Left lung (tissue), 14 donors: ENCODE measurements at places on chromosomes 12 and 14. TPM values are rescaled to one million over a fixed set of nuclear protein-coding genes. Genes with fewer than 3 reads are reported as not detected.

DNA sequence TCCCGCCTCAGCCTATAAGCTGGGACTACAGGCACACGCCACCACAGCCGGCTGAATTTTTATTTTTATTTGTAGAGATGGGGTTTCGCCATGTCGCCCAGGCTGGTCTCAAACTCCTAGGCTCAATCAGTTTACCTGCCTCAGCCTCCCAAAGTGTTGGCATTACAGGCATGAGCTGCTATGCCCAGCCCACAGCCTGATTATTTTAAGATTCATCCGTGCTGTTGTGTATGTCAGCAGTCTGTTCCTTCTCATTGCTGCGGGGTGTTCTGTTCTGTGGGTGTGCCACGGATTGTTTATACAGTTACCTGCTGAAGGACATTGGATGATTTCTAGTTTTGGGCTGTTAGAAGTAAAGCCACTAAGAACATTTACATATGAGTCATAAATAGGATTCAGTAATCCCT is 9.6 kb upstream of the EP400 start:
- no peak for DNase-seq

P2RX2 gene
- polyA plus RNA-seq = 10.4 TPM

HOXC4 gene
- polyA plus RNA-seq = 4.9 TPM

GRCh38 chr12:69247268-69248018 is 8.1 kb downstream of the CPSF6 start:
- no peak for DNase-seq

FBXW8 gene
- 24.6 TPM for polyA plus RNA-seq

DNA sequence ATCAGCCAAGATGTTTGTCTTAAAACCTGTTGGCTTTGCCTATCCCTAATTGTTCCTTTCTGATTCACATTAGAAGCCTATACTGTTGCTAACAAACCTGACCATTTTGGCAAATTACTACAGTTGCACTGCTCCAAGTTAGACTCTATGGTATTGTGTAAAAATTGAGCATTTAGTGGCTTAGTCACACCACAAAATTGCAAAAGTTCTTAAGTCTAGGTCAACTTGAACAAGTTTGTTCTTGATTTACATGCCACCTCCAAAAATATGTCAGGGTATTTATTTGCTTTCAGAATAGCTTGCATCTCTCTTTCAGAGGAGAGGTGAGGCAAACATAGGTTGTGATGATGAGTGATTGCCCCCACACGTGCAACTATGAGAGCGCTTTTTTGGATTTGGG is 27.0 kb upstream of the PTHLH start:
- no peak for DNase-seq

GRCh38 chr12:97960741-97961608 is 498.4 kb downstream of the RMST start:
- DNase-seq = no peak

DNA sequence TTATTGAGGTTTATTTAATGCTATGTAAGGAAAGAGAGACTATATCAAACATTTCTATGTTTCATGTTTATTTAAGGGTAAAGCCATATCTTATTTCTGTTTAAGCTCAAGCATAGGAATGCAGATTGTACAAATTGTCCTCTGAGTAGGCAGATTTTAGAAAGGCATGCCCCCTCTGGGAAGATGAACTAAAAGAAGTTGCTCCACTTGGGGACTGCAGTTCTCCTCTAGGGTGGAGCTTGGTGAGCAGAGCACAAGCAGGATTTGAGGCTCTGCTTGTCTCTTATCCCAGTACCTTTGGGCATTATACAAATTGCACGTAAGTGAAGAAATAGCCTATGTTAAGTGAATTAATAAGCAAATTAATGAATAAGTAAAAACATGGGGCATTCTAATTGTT is 96.2 kb upstream of the PDE3A start:
- no peak for DNase-seq

GRCh38 chr12:74539765-74540526 is 2.3 kb downstream of the ATXN7L3B start:
- DNase-seq = no peak

DNA sequence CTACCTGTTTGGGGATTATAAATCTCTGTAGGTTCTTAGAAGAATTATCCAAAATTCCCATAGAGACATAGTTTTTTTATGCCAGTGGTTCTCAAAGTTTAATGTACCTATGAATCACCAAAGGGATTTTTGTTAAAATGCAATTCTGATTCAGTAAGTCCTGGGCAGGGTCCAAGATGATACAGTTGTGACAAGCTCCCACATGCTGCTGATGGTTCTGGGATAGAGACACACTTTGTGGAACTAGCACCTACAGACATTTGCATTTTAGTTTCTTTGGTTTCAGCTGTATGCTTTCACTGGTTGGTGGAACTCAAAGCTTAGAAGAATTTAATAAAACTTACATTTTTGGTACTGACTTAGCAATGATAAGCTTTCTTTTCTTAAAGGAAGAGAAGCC is 80.4 kb downstream of the PTCSC3 start:
- DNase-seq = no peak

CLEC4D gene
- 0.30 TPM for polyA plus RNA-seq

DNA sequence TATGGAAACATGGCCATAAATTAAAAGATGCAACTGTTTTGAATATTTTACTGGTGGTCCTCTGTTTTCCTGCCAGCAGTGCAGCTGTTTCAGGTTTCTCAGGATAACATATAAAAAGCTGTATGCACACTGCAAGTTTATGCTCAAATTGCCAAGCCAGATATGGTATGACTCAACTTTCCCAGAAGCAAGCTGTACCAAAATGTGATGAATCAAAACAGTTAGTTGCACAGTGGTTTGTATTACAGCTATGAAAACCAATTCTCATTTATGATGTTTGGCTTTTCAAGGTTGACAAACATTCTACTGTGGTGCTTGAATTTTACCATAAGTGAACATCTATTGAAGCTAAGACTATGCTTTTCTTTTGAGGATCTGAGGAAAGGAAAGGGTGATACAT is 15.5 kb downstream of the TRMT5 start:
- no peak for DNase-seq

CCDC196 gene
- not detected for polyA plus RNA-seq

- DNase-seq = no peak
These were observed 930.6 kb upstream of the FBXO33 start for GRCh38 chr14:40362856-40363255.

DNA sequence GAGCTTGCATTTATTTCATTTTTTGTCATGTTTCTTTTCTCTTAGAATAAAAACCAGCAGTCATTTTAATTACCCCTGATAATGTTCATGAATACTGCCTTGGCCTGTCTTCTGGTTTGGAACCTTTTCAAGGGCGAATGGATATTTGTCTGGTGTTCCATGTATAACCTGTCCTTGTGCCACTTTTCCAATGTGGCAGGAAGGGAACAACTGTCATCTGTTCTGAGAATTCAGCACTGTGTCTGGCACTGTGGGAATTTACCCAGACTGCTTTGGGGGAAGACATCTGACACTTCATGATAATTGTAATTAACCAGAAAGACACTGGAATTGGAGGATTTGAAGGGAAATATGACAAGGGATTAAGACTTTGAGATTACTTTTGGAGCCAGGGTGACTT is 352.8 kb downstream of the APAF1 start:
- DNase-seq = no peak

DNA sequence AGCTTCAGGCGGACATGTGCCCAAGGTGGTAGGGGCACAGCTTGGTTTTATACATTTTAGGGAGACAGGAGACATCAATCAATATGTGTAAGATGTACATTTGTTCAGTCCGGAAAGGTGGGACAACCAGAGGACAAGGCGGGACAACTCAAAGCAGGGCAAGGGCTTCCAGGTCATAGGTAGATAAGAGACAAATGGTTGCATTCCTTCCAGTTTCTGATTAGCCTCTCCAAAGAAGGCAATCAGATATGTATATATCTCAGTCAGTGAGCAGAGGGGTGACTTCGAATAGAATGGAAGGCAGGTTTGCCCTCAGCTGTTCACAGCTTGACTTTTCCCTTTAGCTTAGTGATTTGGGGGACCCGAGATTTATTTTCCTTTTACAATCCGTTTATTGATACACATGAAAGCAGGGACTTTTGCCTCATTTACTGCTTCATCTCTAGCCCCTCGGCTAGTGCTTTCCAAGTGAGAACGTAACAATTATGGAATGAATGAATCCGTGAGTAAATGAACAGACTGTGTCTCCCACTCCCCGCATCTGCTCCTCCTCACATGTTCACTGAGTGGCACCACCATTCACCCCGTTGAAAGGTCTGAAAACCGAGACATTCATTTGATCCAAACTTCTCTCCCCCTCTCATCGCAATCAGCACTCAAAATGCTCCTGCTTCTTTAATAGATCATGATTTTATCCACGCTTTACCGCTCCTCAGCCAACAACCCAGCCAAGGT is 6.9 kb upstream of the HSPB8 start:
- DNase-seq = no peak

- no peak for DNase-seq
These were observed 393.0 kb downstream of the BMP4 start for GRCh38 chr14:53563628-53564027.

GRCh38 chr14:48849741-48850322 is 736.3 kb downstream of the RPS29 start:
- no peak for DNase-seq

- DNase-seq = no peak
These were observed 129.8 kb upstream of the TMEM132C start for GRCh38 chr12:128137140-128137539.

GRCh38 chr14:56057071-56057741 is 61.0 kb upstream of the PELI2 start:
- DNase-seq = no peak

CDK17 gene
- polyA plus RNA-seq = 54.6 TPM

- DNase-seq = no peak
These were observed 714 bp upstream of the PSMC6 start for GRCh38 chr14:52706286-52706685.

DNA sequence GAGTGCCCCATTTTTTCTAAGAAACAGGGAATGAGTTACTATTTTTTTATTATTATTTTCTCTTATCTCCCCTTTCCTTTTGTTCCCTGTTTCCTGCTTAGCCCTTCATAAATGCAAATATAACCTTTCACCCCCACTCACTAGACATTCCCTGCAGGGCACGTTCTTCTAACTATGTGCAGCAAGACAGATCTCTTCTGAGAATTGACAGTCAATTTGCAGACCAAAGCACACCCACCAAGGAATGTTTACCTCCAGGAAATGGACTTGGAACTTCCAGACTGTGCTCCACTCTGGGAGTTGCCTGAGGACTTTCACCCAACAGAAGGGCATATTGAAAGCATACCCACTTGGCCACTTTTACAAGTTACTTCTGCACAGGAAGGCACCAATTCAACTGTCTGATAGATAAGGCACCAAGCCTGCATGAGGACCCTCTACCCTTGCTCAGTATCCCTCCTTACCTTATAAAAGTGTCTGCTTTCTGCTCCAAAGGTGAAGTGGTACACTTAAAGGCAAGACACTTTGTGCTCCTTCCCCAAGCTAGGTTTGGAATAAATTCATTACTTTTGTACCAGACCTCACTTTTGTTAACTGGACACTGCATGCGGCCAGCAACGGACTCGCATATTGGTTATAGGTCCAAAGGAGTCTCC is 6.5 kb downstream of the TAS2R19 start:
- no peak for DNase-seq

DNA sequence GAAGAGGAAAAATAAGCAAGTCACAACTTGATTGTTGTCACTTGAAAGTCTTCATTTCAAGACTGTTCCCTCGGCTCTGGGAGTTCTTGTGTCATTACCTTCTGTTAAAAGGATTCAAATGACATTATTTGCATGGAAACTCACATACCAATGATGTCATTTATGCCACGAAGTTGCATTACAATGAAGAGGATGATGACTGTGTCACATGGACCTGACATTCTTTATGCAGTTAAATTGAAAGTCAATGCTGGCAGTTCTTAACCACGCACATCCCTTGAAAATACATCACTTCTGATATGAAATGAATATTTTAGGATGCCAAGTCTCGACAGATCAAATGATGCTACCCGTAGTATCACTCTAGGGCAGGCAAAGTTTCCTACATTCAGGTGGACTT is 1069.5 kb downstream of the VRK1 start:
- no peak for DNase-seq

IGF1 gene
- polyA plus RNA-seq = 28.7 TPM

DNA sequence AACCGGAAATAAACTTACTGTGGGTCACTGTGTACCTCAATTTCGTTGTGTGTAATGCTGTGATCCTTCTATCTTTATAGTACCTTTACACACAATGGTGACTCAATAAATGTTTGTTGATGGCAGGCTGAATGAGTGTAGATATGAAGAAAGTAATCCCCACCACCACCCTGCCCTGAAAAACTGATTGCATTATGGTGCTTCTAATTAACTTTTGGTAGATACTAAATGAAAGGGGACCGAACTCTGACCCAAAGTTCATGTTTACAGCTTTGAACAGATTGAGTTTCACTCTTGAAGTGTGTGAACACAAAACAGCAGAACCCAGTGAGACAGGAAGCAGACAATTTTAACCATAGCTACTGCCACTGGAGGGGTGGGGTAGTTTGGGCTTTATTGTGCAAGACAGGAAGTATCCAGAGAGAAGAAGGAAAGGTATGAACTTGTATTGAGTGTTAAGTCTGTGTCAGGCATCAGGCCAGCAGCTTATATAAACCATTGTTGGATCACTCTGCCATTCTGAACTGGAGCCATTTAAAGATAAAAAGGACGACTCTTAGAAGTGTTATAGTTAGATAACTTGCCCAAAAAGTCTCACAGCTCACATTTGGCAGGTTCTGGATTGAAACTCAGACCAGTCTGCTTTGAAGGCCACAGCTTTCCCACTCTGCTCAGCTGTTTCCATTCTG is 197.0 kb upstream of the AMIGO2 start:
- peak; percentile 86 for DNase-seq

DNA sequence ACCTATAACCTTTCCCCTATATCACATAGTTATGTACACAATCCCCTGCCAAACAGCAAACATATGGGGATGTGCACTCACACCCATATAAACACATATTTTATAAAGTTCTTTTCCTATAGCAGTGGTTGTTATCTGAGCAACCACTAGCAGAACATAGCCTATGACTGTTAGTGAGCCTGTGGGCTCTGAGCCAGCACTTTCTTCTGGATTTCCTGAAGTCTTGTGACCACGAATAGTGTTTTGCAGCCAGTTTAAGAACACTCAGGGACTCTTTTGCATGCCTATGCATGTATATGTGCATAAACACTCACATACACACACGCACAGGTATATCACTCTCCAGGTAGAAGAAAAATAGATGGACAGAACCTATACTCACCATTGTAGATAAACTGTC is 17.1 kb downstream of the TESPA1 start:
- DNase-seq = no peak

FLVCR2 gene
- polyA plus RNA-seq = 8.3 TPM

CACNA2D4 gene
- 1.5 TPM for polyA plus RNA-seq

- DNase-seq = no peak
These were observed 255.7 kb downstream of the ADGRD1 start for GRCh38 chr12:131209082-131210070.

DNA sequence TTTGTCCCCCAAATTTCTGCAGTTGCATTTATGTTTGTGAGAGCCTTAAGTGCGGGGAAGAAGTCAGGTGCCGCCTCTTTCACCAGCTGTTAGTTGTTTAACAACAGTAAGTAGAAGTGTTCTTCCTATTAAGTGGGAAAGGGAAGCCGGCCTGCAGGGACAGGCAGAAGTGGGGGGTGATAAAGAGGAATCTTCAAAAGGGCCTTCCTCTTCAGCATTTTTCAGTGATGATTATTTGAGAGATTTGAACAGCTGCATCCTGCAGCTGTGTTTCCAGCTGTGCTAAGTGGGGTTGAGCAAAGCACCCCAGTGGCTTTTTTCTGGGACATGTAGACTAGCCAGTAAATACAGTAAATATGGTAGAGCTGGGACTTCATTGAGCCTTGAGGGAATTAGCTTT is 32.1 kb upstream of the SLC38A1 start:
- peak; percentile 27 for DNase-seq
